ENCODE measurements at places on chromosomes 3 and 15.

GRCh38 chr3:141056751-141057171 is 5.6 kb downstream of the SPSB4 start:
- DNase-seq = no peak

DNA sequence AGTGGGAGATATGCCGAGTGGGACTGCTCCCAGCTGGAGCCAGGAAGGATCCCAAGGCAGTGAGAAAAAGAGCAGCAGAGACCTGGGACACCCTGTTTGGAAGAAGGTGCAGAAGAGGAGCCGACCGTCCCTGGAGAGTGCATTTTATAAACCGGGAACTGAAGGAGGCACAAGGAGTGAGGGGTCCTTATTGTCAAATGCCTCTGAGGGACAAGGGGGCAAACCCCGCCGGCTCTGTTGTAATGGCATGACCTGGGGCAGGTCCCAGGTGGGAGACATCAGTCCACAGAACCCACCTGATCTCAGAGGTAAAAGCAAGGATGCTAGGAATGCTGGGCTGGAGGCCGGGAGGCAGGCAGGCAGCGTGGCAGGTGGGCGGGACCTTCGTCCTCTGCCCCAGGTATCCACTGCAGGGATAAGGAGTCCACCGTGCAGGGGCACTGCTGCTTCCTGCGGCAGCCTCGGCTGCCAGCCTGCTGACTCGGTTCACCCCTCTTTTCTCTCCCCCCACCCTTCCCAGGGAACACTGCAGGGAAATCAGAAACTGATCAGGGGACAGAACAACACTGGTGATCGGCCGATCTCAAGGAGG is 26.9 kb downstream of the ADAMTS17 start:
- DNase-seq = no peak

- no peak for DNase-seq
These were observed 11.7 kb downstream of the ATP2C1 start for GRCh38 chr3:130905551-130905950.

- DNase-seq = no peak
These were observed 175.6 kb upstream of the BCL6 start for GRCh38 chr3:187920913-187921312.

DNA sequence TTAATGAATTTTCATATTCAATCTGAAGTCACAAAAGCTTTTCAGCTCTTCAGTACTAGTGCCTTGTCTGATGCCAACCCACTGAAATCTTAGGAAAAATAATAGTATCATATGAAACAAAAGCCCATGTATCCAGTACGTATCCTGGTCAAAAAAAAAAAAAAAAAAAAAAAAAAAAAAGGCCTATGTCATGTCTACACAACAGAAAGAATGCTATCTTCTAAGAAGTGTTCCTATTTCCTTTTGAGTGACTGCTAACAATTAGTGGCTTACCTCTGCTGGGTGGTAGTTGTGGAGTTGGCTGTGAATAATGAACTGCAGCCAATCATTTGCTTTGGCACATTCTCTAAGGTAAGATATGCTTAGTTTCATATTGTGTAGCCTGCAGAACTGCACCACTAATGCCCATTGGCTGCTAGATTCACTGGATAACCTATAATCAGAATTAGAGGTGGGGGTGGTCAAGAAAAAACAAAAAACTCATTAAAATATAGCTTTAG is 59.6 kb downstream of the EIF3J start:
- no peak for DNase-seq

DNA sequence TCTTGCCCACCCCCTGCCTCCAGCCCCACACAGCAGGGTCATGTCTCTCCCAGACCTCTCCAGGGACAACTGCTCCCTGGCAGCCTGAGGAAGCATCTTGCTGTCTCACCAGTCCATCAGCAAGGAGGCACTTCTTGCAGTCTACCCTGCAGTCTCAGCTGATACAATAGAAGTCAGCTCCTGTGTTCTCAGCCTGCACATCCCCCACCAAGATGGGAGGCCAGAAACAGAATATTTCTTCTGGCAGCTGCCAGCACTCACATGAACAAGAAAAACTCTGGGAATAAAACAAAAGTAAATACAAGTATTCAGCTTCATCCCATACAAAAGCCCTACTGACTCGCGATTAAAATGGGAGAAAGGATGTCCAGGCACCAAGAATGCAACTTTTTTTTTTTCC is 457.4 kb upstream of the PROK2 start:
- no peak for DNase-seq

DNA sequence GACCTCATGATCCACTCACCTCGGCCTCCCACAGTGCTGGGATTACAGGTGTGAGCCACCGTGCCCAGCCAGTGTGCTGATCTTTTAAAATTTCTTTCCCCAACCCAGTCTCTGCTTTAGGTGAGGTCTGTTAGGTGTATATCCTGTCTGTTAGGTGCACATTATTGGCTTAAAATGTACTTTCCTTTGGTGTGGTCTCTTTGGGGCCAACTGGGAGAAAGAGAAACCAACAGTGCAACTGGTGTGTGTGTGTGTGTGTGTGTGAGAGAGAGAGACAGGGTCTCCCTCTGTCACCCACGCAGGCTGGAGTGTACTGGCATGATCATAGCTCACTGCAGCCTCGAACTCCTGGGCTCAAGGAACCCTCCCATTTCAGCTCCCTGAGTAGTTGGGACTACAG is 50.3 kb upstream of the GNB5 start:
- no peak for DNase-seq

DNA sequence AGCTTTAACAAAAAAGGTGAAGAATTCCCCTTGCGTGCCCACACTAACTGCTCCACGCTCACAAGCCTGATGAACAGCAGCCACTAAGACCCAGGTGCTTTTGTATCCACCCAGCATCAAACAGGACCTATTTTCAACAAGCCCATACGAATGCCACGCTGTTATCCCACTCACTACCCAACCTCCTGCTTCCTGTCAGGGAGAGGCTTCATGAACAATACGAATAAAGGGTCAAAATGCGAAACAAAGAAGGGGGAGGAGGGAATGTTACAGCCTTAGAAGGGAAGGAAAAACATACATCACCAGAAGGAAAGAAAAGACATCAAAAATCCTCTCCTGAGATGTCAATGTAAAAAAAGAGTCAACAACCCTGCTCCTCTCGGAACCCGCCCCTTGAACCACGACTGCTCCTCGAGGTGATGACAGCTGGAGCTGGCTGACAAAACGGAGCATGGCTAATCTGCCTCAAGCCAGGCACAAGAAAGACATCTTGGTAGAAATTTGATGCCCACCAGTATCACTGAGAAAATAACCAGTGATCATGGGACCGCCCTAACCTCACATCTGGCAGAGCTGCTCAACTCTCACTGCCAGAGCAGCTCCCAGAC is 9.7 kb downstream of the ERC2 start:
- DNase-seq = no peak

DNA sequence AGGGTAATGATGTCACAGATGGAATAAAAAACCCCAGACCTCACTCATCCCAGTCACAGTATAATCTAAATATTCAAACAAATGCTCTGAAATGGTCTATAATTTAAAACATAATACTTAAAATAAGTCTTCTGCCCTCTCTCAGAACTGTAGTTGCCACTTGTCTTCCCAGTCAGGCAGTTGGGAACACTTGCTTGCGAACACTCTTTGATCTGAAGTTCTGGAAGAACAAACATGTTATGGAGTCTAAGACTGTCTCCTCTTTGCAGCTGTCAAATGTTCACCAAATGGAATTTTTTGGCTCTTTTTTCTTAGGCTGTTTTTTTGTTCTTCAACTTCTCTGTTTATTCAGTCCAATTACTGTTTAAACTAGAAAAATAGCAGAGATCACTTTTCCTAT is 711.1 kb upstream of the GOLIM4 start:
- no peak for DNase-seq

- no peak for DNase-seq
These were observed 206.7 kb upstream of the LINGO1 start for GRCh38 chr15:77839456-77839855.

DNA sequence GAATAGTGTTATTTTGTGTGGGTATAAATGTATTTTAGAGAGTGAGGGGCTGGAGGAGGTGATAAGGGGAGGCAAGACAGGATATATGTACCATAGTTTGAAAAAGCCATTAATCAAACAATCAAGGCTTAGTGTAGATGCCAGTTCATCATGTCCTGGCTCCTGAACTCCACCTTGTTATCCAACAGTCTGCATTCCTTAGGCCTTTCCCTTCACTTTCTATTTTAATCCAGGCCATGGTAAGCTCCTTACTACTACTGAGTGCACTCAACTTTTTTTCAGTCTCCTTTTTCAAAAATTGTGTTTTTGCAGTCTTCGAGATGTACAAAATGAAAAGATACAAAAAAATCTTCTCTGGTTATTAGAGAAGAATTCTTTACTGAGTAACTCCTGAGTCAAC is 700.5 kb upstream of the NAALADL2 start:
- no peak for DNase-seq

DNA sequence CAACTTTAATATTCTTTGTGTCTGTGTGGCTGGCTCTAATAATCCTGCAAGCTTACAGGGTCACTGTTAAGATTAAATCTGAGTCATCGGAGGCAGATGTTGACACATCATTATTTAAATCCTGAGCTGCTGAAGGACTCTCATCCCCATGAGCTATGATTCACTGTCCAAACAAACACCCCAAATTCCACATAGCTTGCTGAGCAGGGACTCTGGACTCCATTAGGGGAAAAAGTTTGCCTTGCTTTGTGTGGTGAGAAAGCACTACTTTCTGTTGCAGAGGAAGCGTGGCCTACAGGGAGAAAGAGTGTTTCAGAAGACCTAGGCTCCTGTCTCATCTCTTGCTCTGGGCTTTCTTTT is 213.7 kb downstream of the PDCD6IP start:
- no peak for DNase-seq

DNA sequence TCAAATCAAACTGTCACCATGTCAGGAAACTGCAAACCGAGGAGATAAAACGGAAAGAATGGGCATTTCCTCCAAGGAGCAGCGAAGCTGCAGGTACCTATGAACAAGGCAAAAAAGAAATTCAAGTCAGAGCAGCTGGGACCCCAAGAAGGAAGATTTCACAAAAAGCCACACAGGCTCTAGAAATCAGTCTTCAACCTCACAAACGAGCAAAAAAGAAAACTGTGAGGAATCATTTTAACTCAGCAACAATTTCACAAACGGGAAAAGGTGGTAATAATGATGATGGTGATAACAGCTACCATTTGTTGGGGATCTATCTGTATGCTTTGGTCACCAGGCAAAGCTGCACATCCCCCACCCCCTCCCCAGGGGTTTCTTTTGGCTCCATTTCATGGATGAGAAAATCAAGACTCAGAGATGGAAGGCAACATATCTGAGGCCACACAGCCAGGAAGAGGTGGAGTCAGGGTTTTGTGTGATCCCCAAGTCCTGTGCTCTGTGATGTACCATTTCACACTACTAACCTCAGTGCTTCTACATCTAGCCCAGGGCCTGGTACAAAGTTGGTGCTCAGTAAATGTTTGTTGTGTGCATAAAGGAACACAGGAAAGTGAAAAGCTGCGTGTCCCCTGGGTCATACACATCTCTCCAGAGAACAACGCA is 109.9 kb downstream of the IQSEC1 start:
- no peak for DNase-seq

DNA sequence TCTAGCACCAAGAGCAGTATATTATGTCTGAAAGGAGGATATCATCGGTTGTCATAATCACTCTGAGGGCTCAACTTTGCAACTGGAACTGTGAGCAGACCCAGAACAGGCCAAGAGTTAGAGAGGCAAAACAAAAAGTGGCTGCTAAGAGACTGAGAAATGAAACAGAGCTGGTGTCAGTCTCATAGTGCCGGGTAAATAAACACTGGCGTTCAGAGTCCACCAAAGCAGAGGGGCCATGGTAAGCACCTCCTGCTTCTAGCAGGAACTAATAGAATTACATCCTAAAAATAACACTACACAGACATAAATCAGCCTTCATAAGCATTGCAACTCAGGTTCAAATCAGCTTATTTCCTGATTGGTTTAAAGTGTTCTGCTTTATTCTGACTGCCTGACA is 10.3 kb upstream of the IL12A start:
- no peak for DNase-seq

DNA sequence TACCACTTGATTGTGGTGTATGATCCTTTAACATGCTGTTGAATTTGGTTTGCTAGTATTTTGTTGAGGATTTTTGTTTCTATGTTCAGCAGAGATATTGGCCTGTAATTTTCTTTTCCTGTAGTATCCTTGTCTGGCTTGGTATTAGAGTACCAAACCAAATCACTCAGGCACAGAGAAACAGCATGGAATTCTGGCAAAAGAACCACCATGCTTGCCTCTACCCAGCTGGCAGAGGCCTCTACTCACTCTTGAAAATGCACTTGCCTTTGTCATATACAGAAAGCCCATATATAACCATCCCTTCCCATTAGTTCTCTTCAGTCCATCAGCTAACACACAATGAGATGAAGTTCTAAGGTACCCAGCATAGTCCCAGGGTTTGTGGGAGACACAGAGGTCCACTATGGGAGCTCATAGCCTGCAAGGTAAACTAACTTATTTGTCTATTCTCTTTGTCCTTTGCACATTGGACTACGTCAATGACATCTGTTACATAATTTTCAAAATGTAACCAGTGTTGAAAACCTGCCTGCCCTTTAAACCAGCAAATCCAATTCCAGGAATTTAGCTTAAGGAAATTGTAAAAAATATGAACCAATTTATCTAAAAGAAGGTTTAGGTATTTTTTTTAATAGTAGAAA is 82.1 kb upstream of the POMGNT2 start:
- DNase-seq = no peak

DNA sequence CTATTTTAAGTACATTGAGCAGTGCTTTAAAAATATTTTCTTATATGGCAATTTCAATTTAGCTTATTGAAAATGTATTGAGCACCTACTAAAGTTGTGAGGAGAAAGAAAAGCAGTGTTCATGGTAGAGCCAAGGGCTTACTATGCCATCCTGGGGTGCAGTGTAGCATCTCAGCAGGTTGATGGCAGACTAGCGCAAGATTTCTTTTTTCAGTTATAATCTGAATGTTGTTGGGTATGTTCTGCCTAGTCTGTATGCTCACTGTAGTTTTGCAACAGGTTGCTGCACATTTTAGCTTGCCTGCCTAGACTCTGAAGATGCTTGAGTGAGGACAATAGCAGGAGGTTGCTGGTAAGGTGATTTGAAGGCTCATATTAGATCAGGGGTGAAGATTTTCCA is 103.1 kb upstream of the UNC13C start:
- no peak for DNase-seq

- DNase-seq = no peak
These were observed 161.7 kb upstream of the HES1 start for GRCh38 chr3:193974191-193974652.

- DNase-seq = peak; percentile 22
These were observed 103.6 kb downstream of the DAPK2 start for GRCh38 chr15:63942486-63943365.

DNA sequence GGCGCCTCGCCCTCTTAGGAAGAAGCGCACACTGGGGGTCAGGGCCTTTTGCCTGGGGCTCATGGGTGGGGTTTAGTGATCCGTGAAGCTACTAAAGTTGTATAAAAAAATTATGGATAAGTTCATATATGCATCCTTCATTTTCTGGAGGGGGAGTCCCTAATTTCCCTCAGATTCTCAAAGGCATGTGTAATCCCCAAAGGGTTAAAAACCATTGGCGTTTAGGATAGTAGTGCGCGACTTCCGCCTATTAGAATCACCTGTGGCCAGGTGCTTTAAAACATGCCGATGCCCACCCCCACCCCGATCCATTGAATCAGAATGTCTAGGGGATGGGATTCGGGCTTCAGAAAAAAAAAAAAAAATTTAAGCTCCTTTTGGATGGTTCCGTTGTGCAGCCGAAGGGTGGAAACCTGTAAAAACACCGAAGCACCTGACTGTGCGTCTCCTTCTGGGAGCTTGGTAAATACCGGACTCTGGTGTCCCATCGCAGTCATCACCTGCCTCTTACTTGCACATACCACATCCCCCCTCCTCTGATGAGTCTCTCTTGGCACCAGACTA is 570 bp downstream of the APH1B start:
- DNase-seq = no peak

GRCh38 chr3:101779047-101779821 is at the start of gene NXPE3:
Gene NXPE3 (plus strand): TSS chr3:101779211. CDS start chr3:101785597, 6,386 bp downstream.
- DNase-seq = peak; percentile 85

Data from breast epithelium (tissue), 4 donors.